ENCODE measurements at places on chromosomes 7 and 10. TPM values are rescaled to one million over a fixed set of nuclear protein-coding genes. Genes with fewer than 3 reads are reported as not detected.

PRF1 gene
- total RNA-seq = 3.2 TPM

MCM7 gene
- total RNA-seq = 23.9 TPM

ARL5B gene
- 6.9 TPM for total RNA-seq

AHR gene
- 37.9 TPM for total RNA-seq
